ENCODE measurements at places on chromosomes 2 and 18. TPM values are rescaled to one million over a fixed set of nuclear protein-coding genes. Genes with fewer than 3 reads are reported as not detected.

DNA sequence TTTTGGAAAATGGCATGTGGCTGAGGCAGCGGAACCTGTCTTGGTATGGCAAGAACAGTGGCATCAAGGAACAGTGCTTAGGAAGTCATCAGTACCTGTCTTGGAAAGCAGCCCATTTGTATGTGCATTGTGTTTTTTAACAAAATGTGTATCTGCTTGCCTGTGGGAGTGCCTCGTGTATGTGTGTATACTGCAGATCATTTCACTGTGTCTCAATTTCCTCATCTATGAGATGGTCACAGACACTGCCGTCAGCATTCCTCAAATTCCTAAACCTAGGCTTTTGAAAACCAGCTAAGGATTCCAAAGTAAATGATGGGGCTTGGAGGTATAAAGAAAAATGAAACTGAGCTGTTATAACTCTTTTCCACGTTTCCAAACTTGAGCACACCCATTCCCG, 441.3 kb downstream of the RND3 start:
- no peak overlapping the region for H3K4me3 ChIP-seq
- no peaks in the 10 kb centered on the region for H3K27me3 ChIP-seq
- H3K36me3 ChIP-seq = no peaks in the 10 kb centered on the region
- no peaks in the 10 kb centered on the region for H3K4me1 ChIP-seq

Gene GPR75
- 1.2 TPM for total RNA-seq

DNA sequence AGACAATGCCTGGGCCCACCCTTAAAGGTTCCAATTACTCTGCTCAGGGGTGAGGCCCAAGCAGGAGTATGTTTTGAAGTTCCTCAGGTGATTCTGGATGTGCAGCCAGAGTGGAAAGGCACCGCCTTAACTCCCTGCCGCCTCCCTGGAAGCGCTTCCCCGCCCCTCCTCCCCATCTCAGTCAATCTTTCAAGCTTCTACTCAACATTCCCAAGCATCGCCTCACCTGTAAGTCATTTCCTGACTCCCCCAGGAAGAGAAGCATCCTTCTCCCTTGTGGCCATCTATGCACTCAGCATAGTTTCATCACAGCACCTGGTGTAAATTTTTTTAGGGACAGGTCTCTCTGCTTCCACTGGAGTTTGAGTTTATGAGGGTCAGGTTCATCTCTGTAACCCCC, 67.5 kb downstream of the MYL12B start:
- no peaks in the 10 kb centered on the region for H3K36me3 ChIP-seq
- H3K27me3 ChIP-seq = peaks cover 10% of the 10 kb centered on the region
- H3K4me1 ChIP-seq = no peaks in the 10 kb centered on the region
- H3K4me3 ChIP-seq = no peak overlapping the region
- DNase-seq = no peak
- H3K27ac ChIP-seq = no peak overlapping the region

- DNase-seq = no peak
- peaks cover 2% of the 10 kb centered on the region for H3K27me3 ChIP-seq
- H3K4me3 ChIP-seq = no peak overlapping the region
Observed at GRCh38 chr2:200352636-200353035, 46.1 kb downstream of the SPATS2L start.

DNA sequence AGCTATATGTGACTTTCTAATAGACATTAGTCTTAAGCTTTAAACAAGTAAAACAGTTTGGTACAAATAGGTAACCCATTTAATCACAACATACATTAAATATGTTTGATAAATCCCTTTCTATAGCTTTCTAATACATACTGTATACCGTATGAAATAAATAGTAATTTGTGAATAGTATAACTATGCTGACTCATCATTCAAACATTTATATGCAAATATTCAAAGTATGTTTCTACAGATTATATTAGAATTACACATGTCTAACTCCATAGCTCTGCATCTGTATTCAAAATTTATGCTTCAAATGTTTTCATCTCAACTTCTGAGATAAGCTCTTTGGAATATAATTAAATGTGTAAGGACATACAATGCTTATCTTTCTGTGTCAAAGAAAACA, 142.7 kb upstream of the ZNF804A start:
- H3K36me3 ChIP-seq = no peaks in the 10 kb centered on the region
- no peaks in the 10 kb centered on the region for H3K4me1 ChIP-seq
- no peak overlapping the region for H3K4me3 ChIP-seq

- no peak overlapping the region for H3K4me3 ChIP-seq
- peak; percentile 82 for DNase-seq
- no peaks in the 10 kb centered on the region for H3K4me1 ChIP-seq
- no peaks in the 10 kb centered on the region for H3K27me3 ChIP-seq
- H3K36me3 ChIP-seq = no peaks in the 10 kb centered on the region
- H3K27ac ChIP-seq = no peak overlapping the region
Observed at GRCh38 chr2:237072067-237072931, 13.4 kb upstream of the COPS8 start.

- no peaks in the 10 kb centered on the region for H3K36me3 ChIP-seq
- H3K27ac ChIP-seq = no peak overlapping the region
- H3K4me3 ChIP-seq = no peak overlapping the region
- DNase-seq = no peak
Observed at GRCh38 chr18:9803698-9804516, 81.9 kb upstream of the TXNDC2 start.

Gene SERPINB2
- total RNA-seq = not detected

- no peaks in the 10 kb centered on the region for H3K36me3 ChIP-seq
- no peak overlapping the region for H3K27ac ChIP-seq
- H3K27me3 ChIP-seq = no peaks in the 10 kb centered on the region
- H3K4me1 ChIP-seq = no peaks in the 10 kb centered on the region
- no peak for DNase-seq
Observed at GRCh38 chr18:25190472-25190871, 161.5 kb downstream of the ZNF521 start.

Gene CYRIA
- total RNA-seq = 2.5 TPM

DNA sequence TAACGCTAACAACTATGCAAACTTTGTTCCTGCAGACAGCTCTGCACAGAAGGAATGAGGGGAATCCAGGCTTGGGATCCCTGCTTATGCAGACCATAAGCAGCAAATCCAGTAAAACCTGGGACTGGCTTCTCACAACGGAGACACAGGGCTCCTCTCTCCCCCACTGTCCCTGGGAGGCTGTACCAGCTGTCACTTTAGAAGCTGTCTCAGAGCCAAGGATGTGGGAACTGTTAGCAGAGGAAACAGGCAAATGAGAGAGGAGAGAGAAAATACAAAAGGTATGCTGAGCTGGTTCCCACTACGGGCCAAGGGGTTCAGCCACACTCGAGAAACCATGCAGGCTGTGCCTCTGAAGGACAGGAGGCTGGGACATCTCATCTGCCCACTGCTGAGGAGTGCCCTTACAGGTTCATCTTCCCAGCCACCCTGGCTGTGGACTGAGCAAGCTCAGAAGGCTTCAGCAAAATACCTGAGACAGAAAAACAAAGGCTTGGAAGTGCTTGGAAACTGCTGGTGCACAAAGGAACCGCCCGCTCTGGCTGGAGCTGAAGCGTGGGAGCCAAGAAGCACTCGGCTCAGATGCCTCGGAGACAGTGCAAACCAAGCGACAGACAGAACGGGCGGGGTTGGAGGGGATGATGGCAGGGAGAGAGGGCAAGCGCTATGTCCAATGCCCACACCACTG, 72.5 kb downstream of the FAM210A start:
- no peak overlapping the region for H3K27ac ChIP-seq
- no peak for DNase-seq
- H3K36me3 ChIP-seq = no peaks in the 10 kb centered on the region

DNA sequence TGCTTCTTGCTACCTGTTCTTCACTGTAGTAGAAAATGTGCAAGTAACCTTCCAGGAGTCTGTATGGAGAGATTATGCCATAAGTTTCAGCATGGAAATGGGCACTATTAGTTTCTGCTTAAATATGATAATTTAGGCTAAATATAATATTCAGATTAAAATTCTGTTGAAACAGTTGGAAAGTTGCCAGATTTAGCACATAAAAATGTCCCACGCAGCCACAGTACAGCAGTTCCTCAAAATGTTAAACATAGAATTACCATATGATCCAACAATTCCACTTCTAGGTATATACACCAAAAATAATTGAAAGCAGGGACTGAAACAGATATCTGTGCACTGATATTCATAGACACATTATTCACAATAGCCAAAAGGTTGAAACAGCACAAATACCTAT, 121.2 kb downstream of the NRP2 start:
- H3K4me3 ChIP-seq = no peak overlapping the region
- no peaks in the 10 kb centered on the region for H3K4me1 ChIP-seq
- no peak overlapping the region for H3K27ac ChIP-seq
- no peaks in the 10 kb centered on the region for H3K36me3 ChIP-seq

GRCh38 chr2:3805201-3805939, 102.0 kb downstream of the DCDC2C start:
- peaks cover 8% of the 10 kb centered on the region for H3K27me3 ChIP-seq
- no peaks in the 10 kb centered on the region for H3K4me1 ChIP-seq
- no peak overlapping the region for H3K27ac ChIP-seq

- no peaks in the 10 kb centered on the region for H3K27me3 ChIP-seq
- DNase-seq = no peak
- H3K27ac ChIP-seq = no peak overlapping the region
- no peaks in the 10 kb centered on the region for H3K36me3 ChIP-seq
- H3K4me1 ChIP-seq = no peaks in the 10 kb centered on the region
Observed at GRCh38 chr18:28015671-28016070, 161.3 kb downstream of the CDH2 start.
